Activated CD4-positive, alpha-beta T cell treated with anti-CD3 and anti-CD28 coated beads, Interleukin-2, amount 10 ng/mL, durations not matched to agents 7 days and 5 days (primary cell): ENCODE measurements at places on chromosomes 1 and 21. TPM values are rescaled to one million over a fixed set of nuclear protein-coding genes. Genes with fewer than 3 reads are reported as not detected.

GRCh38 chr21:31606081-31606874 lies 53.2 kb upstream of the SOD1 start:
- peaks cover 3% of the 10 kb centered on the region for H3K4me1 ChIP-seq
- no peaks in the 10 kb centered on the region for H3K36me3 ChIP-seq
- DNase-seq, result no peak
- H3K4me3 ChIP-seq, result no peak overlapping the region

GRCh38 chr1:214058076-214058475 lies 70.3 kb downstream of the PROX1 start:
- H3K4me1 ChIP-seq, result no peaks in the 10 kb centered on the region
- DNase-seq, result no peak
- H3K27ac ChIP-seq, result no peak overlapping the region
- no peaks in the 10 kb centered on the region for H3K27me3 ChIP-seq
- H3K4me3 ChIP-seq, result no peak overlapping the region

DNA sequence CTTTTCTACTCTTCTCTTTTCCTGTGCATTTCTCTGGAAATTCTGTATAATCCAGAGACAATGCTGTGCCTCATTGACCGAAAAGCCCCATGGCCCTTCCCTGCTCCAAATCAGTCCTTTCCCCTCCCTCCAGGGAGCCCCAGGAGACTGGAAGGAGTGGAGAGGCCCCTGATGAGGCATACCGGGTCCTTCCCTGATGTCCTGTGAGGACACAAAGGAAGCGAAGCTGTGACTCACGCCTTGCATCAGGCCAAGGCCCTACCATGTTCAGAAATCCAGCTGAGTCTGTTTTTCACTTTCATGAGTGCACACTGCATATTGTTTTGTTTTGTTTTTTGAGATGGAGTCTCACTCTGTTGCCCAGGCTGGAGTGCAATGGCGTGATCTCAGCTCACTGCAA lies 38.7 kb upstream of the BECN2 start:
- no peak for DNase-seq
- no peak overlapping the region for H3K4me3 ChIP-seq
- H3K36me3 ChIP-seq, result no peaks in the 10 kb centered on the region
- no peaks in the 10 kb centered on the region for H3K4me1 ChIP-seq
- no peaks in the 10 kb centered on the region for H3K27me3 ChIP-seq

DNA sequence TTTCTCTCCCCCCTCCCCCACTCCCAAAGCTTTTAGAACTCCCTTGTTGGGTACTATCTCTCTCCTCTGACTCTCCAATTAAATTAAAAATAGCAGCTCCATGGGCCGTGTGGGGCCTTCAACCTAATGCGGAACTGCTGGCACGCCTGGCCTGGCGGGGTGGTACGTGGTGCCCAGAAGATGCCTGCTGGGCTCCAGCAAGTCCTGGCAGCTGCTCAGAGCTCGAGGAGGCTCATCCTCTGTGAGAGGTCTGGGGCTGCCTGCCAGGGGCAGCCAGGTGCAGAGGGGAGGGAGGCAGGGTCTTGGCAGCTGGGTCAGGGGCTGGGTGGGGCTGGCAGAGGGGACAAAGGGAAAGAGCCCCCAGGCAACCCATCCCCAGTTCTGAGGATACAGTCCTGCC lies 74.4 kb downstream of the ACTL8 start:
- H3K27me3 ChIP-seq, result no peaks in the 10 kb centered on the region
- no peak overlapping the region for H3K27ac ChIP-seq
- no peak for DNase-seq
- no peaks in the 10 kb centered on the region for H3K4me1 ChIP-seq

DNA sequence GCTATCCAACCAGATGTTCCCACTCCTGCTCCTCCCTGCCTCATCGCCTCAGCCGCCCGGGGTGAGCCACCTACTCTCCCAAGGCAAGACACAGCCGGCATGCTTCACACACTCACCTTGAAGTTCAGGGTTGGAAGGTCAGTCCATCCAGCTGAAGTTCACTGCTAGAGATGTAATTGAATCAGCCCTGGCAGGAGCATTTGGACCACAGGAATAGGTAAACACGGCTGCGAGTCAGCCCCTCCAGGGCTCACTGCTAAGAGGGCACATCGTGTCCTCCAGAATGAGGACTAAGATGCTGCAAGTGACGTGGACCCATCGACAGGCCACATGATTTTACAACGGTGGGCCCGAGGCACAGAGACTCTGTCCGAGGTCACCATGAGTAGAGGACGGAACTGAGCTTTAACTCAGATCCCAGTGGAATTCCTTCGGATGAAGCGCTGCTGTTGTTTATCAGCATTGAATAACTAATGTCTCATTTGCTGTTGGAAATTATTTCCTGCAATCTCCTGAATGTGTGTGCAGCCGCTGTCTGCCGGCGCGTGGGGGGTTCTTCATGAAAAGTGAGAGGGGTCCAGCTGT lies 41.9 kb downstream of the RSPH1 start:
- peaks cover 45% of the 10 kb centered on the region for H3K4me1 ChIP-seq
- no peak overlapping the region for H3K4me3 ChIP-seq
- H3K36me3 ChIP-seq, result no peaks in the 10 kb centered on the region
- H3K27me3 ChIP-seq, result no peaks in the 10 kb centered on the region
- H3K27ac ChIP-seq, result peak overlapping the region; percentile 41

GRCh38 chr1:27575840-27576331 lies 28.1 kb downstream of the AHDC1 start:
- no peak overlapping the region for H3K27ac ChIP-seq
- H3K27me3 ChIP-seq, result peaks cover 16% of the 10 kb centered on the region
- no peak for DNase-seq
- no peak overlapping the region for H3K4me3 ChIP-seq

DNA sequence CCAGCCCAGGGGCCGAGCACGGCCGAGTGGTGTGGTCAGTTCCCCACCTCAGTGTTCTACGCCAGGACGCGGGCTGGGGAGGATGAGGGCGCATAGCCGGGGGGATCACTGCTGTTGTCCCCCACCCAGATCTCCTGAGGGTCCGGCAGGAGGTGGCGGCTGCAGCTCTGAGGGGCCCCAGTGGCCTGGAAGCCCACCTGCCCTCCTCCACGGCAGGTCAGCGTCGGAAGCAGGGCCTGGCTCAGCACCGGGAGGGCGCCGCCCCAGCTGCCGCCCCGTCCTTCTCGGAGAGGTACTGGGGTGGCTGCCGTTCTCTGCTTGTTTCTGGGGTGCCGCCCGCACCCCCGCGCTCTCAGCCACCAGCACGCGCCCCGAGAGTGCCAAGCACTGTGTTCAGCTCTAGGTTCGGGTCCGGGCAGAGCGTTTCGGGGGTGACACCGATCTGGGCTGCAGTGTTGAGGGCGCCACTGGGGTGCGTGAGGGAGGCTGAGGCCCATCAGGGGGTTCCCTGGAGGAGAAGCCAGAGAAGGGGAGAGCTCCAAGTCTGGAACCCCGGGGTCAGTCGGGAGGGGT lies 17.4 kb downstream of the SAMD11 start:
- peaks cover 7% of the 10 kb centered on the region for H3K36me3 ChIP-seq
- no peak overlapping the region for H3K27ac ChIP-seq
- H3K4me1 ChIP-seq, result peaks cover 4% of the 10 kb centered on the region
- H3K4me3 ChIP-seq, result peak overlapping the region; percentile 53
- peaks cover 32% of the 10 kb centered on the region for H3K27me3 ChIP-seq

- no peaks in the 10 kb centered on the region for H3K27me3 ChIP-seq
- H3K36me3 ChIP-seq, result no peaks in the 10 kb centered on the region
- H3K4me1 ChIP-seq, result no peaks in the 10 kb centered on the region
- no peak for DNase-seq
- no peak overlapping the region for H3K27ac ChIP-seq
- H3K4me3 ChIP-seq, result no peak overlapping the region
Observed at GRCh38 chr21:37656899-37657298, 259.4 kb downstream of the KCNJ6 start.

GRCh38 chr21:29195981-29196669 lies 65.7 kb downstream of the MAP3K7CL start:
- peak overlapping the region; percentile 74 for H3K27ac ChIP-seq
- peaks cover 18% of the 10 kb centered on the region for H3K4me1 ChIP-seq
- peak overlapping the region; percentile 31 for H3K4me3 ChIP-seq

GRCh38 chr1:38500352-38500751 lies 359.2 kb downstream of the RRAGC start:
- peaks cover 10% of the 10 kb centered on the region for H3K4me1 ChIP-seq
- DNase-seq, result no peak
- H3K36me3 ChIP-seq, result no peaks in the 10 kb centered on the region

DNA sequence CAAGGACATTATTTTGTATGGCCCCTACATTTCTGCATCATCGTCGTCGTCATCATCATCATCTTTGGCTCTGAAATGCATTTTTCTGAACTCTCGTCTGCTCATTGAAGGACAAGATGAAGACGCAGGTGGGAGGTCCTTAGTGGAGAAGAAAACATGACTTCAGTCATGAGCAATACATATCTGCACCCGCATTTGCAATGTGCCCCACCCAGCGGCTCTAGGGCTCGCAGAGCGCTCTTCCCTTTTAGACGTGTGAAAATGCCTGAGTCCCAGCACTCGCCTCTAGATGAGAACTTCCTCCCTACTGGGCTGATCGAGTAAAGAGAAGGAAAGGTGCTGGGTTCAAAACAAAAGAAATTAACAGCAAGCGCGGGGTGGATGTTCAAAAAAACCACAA lies 10.1 kb downstream of the C1orf174 start:
- H3K4me3 ChIP-seq, result peak overlapping the region; percentile 9
- H3K36me3 ChIP-seq, result peaks cover 30% of the 10 kb centered on the region
- H3K27ac ChIP-seq, result peak overlapping the region; percentile 55
- DNase-seq, result no peak
- no peaks in the 10 kb centered on the region for H3K27me3 ChIP-seq

DNA sequence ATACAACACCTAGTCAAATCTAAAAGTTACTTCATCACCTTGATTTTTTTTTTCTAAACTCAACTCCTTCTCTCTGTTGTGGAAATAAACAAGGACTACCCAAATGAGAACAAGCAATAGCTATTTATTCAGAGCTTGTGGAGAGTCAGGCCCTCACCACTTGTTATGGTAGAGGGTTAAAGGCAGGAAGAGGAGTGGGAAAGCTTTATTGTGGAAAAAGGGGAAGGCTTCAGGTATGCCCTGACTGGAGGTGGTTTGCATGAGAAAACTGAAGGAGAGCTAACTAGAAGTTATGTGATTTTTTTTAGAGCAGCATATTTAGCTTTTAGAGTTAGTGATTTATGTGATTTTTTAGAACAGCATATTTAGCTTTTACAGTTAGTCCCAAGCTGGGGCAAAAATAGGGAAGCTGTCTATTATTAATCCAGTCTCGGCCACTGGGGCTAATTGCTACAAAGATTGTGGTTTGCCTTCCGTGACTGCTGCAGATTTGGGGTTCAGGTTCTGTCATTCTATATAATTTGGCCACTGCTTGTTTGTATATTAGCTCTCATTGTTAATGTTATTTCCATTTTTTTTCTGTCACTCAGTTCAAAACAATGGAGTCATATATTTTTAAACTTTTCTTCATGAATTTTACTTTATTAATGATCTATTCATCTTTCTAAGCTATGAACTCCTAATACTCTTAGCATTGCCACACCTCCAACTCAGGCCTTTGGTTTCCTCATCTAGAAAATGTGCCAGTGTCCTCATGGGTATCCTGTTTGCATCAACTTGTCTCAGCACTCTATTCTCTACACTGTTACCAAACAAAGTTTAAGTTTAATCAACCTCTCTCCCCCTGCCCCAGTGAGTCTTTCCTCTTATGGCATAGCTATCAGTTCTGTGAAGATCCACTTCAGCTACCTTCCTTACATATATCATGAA lies 713.0 kb downstream of the BRINP3 start:
- no peak overlapping the region for H3K4me3 ChIP-seq
- no peaks in the 10 kb centered on the region for H3K36me3 ChIP-seq
- H3K4me1 ChIP-seq, result no peaks in the 10 kb centered on the region
- H3K27me3 ChIP-seq, result no peaks in the 10 kb centered on the region

DNA sequence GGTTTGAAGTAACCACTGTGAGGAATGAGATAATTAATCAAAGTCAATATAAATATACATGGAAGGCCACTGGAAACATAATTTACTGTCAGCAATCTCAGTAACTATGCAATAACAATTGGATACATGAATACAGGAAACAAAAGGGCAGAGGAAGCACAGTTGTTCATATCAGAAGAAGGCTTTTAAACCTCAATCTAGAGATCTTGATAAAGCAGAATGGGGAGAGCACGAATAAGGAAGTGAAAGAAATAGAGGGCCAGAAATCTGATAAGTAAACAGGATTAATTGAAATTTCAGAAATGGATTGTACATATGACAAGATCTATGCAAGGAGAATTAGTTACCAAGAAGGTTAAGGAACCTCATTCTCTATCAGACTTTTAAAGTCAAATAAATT lies 93.0 kb downstream of the EVI5 start:
- no peak for DNase-seq
- H3K27me3 ChIP-seq, result peaks cover 3% of the 10 kb centered on the region
- no peak overlapping the region for H3K4me3 ChIP-seq
- H3K36me3 ChIP-seq, result no peaks in the 10 kb centered on the region
- peaks cover 6% of the 10 kb centered on the region for H3K4me1 ChIP-seq
- no peak overlapping the region for H3K27ac ChIP-seq

Gene ATP1A4
- total RNA-seq, result not detected
